Gastroesophageal sphincter (tissue), 4 donors: ENCODE measurements at places on chromosomes 6 and 20. TPM values are rescaled to one million over a fixed set of nuclear protein-coding genes. Genes with fewer than 3 reads are reported as not detected.

The MCCD1 gene
- total RNA-seq: not detected

The C20orf96 gene
- total RNA-seq: 3.1 TPM

GRCh38 chr6:154824076-154824475 lies 90.9 kb downstream of the SCAF8 start:
- ATAC-seq: no peak

- no peak for ATAC-seq
Measured at GRCh38 chr6:149483334-149483725, 1.5 kb downstream of the ZC3H12D start.
